ENCODE measurements at places on chromosomes 5 and 9. TPM values are rescaled to one million over a fixed set of nuclear protein-coding genes. Genes with fewer than 3 reads are reported as not detected.

GRCh38 chr9:126330536-126330935, 3.9 kb downstream of the MVB12B start:
- DNase-seq = no peak

Gene ARHGEF39
- total RNA-seq = 5.8 TPM

DNA sequence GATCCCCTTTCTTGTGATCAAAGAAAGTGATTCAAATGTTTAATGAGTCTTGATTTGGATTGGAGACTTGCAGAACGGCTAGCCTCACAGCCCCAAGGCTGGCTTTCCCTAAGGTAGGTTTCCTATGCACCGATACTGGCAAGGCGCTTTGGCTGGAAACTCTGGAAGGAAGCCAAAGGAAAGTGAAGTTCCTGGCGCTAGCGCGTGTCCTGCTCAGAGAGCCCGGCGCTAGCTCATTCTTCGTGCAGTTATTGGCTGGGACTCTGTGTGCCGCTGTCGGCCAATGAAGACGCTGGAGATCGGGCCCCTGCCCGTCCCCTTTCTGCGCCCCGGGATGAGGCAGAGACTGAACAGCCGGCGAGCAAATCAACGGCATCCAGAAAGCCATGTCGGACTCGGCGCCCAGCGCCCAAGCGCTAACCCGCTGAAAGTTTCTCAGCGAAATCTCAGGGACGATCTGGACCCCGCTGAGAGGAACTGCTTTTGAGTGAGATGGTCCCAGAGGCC, at the start of gene PCDHGC3:
Gene PCDHGC3, plus strand, starts transcription at position 342 of the 507 bp plus-strand sequence. Its CDS starts 151 bp downstream, at position 493.
- DNase-seq = peak; percentile 70

DNA sequence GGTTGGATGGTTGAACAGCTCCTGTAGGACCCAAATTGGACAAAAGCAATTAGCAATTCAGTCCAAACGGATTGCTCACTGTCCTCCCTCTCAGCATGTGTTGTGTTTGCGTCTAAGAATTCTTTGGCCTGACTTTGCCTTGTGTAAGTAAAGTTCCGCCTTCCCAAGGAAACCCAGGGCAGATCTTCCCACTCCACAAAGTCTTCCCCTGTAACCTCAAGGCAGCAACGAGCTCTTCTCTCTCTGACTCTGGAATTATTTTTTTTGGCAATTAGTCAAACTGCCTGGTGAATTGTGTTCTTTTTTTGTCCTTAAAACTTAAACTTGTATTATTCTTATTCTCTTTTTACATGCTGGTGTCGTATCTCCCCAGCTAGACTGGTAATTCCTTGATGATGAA, 20.7 kb upstream of the BASP1 start:
- no peak for DNase-seq

Gene CFAP157
- not detected for total RNA-seq

Gene CDC26
- total RNA-seq = 28.4 TPM

GRCh38 chr9:129140397-129141065, 29.3 kb downstream of the PTPA start:
- DNase-seq = peak; percentile 73

DNA sequence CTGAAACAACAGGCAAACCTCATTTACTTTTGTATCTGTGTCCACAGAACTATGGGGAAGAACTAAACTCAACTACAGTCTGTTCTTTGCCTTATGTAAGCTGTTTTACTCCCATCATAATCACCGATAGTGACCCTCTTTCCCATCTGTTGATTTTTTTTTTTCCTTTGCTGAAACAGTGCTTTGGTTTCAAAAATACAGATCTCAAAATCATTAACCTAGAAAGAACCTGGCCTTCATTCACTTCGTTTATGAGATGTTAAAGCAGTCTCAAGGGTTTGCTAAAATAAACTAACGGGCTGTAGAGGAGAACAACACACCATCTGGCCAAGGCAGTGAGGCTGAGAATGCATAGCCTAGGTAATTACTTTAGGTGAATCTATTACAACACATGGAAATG, 706.6 kb upstream of the ZNF608 start:
- no peak for DNase-seq

GRCh38 chr9:114880291-114880745, 50.1 kb downstream of the TNFSF8 start:
- DNase-seq = no peak

Gene SGCD
- total RNA-seq = 9.6 TPM

GRCh38 chr5:98927242-98927988, 1.4 kb downstream of the CHD1 start:
- no peak for DNase-seq

DNA sequence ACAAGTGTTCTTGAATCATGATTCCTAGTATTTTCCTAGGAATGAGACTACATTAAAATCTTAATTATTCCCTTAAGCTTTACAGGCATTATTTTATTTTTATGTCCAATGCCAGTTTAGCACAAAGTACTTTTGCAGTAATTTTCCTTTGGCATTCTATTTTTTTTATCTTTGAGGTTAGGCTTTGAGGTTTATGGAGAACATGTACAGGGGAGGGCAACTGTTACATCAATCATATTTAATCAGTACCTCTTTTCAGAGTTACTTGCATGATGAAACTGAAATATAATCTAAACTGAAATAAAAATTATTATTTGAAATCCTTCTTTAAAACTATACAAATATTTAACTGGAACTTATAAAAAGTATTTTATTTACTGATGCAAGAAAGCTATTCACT, 118.2 kb upstream of the MPDZ start:
- no peak for DNase-seq

DNA sequence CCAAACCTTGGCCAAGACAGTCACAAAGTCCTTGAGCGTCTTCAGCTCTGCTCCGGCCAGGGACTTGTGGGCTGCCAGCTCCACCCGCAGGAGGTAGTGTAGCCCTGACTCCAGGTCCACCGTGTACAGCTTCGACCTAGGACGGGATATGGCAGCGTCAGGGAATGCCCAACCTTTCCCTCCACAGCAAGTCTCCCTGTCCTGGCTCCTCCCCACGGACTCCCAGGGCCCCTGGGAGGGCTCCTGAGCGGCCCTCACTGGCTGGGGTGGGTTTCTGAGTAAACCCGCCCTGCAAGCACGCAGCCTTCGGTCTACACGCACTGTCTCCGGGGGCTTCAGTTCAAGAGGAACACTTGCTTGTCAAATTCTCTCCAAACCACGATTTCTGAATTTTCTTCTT, 13.7 kb upstream of the LHX3 start:
- DNase-seq = no peak

DNA sequence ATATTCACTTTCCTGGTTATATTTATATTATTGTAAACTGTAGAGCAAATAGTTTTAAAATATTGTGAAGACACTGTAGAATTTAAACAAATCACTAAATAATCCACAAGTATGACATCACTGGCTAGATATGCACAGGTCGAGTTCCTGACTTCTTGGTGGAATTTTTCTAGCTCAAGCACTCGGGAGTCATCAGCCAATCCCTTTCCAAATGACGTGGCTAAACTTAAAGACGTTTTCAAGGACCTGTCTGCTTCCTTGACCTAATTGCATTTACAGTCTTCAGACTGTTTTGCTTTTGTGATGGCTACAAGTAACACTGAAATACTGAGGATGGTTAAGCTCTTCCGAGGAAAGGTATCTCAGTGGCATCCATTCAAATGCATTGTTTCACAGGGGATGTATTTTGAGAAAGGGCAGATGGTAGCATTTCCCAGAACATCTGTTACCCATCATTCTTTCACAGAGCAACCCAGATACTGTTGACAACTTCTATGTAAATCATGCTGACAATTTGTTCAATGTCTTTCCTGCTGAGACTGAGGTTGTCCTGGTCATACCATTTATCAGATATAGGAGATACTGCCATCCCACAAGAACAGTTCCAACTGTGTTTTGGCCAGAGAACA, 262.8 kb downstream of the CDH10 start:
- DNase-seq = no peak

DNA sequence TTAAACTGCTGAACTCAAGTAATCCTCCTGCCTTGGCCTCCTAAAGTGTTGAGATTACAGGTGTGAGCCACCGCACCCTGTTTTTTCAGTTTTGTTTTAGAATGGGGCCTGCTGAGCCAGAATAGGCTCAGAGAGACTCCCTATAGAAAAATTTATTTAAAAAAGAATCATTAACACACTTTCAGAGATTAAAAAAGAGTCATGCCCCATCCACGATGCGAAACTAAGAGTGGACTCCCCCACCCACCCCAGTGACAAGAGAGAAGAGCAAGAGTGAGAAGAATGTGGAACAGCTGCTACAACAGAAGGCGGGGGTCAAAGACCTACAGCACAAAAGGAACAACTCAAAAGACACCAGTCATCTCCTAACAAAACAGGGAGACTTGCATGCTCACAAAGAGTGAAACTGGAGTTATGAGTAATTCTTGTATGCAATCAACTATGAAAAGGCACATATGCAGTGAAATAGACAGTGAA, 47.2 kb downstream of the GLDC start:
- DNase-seq = no peak

Gene GDF9
- total RNA-seq = not detected

DNA sequence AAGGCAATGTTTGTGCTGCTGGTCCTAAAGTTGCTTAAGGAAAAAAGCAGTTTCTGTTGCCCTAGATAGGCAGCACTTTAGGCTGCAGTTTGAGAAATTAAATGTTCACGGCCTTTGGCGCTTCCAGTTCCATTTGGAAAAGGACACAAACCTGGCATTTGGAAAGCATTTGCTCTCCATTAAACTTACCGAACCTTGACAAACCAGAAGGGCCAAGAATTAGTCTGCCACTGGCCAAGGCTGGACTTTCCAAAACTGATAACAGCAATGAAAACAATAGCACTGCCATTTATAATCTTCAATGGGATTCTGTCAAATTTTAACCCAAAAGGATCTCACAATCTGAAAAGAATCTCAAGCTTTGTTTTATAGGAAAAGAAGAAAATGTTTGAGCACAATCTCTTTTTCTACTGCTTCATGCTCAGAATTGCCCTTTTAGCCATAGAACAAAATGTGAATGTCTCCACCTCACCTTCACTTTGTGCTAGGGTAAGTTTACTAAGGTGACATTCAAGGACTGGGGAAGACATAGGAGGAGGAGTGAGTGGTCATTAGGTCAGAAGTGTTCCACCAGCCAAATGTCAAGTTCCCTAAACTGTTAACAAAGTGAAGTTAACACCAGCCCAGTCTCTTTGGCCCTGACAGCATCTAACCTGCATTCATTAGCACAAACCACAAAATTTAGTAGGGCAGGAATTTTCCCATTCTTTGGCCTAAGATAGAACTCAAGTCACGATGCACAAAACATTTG, 583.4 kb upstream of the DMAC1 start:
- no peak for DNase-seq

- DNase-seq = no peak
These were observed 153 bp downstream of the ADAMTS2 start for GRCh38 chr5:179345183-179345432.

Gene IFNE
- 5.5 TPM for total RNA-seq

- DNase-seq = no peak
These were observed 203.3 kb upstream of the DMRT1 start for GRCh38 chr9:638152-638551.

DNA sequence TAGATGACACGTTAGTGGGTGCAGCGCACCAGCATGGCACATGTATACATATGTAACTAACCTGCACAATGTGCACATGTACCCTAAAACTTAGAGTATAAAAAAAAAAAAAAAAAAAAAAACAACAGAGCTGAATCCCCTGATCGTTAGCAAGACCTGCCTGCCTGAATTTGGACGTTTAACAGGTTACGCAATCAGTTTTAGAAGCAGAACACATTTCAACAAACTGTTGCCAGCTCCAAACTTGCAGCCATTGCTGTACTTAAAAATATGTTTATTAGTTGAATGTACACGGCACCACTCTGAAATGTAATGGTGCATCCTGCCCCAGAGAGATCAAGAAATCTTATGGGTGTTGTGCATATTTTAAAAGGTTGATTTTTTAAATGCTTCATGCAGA, 680.0 kb downstream of the TLE4 start:
- DNase-seq = no peak

Gene THOC3
- total RNA-seq = 22.0 TPM

DNA sequence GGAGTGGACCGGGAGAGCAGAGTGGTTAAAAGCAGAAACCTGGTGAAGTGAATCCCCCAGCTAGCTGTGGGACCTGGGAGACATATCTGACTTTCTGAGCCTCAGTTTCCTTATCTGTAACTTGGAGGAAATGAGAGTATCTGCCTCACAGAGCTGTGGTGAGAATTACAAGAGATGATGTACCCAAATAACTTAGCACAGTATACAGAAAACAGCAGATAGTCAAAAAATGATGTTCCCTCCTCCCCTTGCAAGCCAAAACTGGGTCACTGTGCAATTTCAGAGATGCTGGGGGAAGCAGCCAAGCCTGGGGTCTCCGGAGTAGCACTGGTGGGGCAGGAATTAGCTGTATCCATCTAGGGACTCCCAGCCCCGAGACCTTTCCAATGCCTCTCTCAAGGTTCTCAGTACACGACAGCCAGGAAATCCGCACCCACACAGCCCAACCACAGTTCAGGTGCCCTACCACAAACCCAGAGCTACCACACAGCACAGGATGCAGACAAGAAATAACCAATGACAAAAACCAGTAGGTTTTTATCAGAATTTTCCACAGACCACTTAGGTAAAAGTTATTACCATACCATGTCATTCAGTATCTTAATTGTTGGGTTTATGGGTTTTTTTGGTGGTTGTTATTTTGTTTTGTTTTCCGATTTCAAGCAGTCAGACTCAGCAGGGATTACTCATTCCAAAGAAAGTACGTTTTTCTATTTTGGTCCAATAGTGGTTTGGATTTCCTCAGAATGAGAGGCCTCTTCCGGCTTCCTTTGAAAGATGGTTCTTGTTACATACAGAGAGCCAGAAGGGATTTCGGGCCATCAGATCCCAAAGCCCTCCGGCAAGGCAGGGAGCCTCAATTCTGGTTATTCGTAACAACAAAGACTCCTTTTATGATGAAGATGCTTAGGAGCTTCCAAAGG, 4.9 kb upstream of the HRH2 start:
- no peak for DNase-seq

Gene KCNT1
- total RNA-seq = 0.27 TPM

DNA sequence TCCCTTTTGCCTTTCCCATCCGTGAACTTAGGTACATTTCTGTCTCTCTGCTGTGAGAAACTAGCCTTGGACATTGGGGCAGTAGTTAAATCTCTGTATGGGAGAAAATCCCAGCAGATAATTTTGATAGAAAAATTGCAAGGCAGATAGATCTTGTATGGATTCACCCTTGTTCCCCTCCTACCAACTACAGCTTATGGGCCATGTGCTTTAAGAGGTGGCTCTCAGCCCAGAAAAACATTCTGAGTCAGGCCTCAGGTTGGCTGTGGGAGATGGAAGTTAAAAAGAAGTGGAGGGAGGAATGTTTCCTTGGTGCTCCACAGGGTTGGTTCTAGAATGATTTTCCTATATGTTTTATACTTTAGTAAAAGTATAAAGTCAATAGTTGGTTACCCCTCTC, 1.4 kb upstream of the KDM3B start:
- DNase-seq = no peak

All from Peyer's patch (tissue), 4 donors.